AG04449 (cell line): ENCODE measurements at places on chromosomes 6 and 20.

- no peak for DNase-seq
Observed at GRCh38 chr6:111444794-111445193, 38.2 kb downstream of the REV3L start.

GRCh38 chr6:53643481-53643965 lies 22.0 kb downstream of the KLHL31 start:
- DNase-seq, result no peak

GRCh38 chr6:10413850-10414738 lies 780 bp downstream of the TFAP2A start:
- no peak for DNase-seq

- DNase-seq, result no peak
Observed at GRCh38 chr20:44990425-44990824, 24.1 kb downstream of the STK4 start.

- no peak for DNase-seq
Observed at GRCh38 chr6:148213366-148213765, 129.3 kb upstream of the SASH1 start.
